ENCODE measurements at places on chromosomes 5 and 9. TPM values are rescaled to one million over a fixed set of nuclear protein-coding genes. Genes with fewer than 3 reads are reported as not detected.
A peak's percentile ranks its signal among the peaks of the same experiment; 100 is the strongest.

NOXA1 gene
- 0.88 TPM for total RNA-seq

DNA sequence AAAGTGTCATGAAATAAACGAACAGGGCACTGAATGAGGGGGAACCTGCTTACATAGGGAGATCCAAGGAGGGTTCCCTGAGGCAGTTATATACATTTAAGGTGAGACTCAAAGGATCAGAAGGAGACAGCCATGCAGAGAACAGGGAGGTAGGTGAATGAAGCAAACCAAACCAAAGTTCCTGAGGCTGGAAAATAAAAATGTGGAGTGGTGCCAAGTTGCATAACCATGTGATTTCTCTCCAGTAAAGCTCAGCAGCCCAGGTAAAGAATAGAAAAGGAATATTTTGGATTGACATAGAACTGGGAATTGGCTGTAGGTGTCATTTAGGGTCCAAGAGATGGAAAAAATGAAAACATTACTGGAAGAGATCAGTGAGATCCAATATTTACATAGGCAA is 110.7 kb downstream of the CAAP1 start:
- no peak overlapping the region for H3K27ac ChIP-seq
- peaks cover 3% of the 10 kb centered on the region for H3K27me3 ChIP-seq
- no peak for DNase-seq

SGCD gene
- total RNA-seq, result 33.3 TPM

DNA sequence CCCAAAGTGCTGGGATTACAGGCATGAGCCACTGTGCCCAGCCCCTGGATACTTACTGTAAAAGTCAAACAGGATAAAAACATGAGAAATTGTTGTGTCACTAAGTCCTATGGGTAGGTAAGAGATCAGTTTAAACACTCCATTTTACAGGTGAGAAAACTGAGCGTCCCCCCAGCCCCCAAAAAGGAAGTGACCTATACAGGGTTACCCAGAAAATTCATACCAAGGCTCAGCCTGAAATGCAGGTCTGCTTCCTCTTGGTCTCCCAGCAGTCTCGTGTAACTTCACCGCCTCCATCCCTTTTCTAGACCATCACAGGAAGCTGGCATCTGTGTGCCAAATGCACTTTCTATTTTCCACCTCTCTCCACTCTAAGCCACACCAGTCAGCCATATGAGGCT is 57.2 kb downstream of the TMOD1 start:
- no peaks in the 10 kb centered on the region for H3K36me3 ChIP-seq
- no peak overlapping the region for H3K27ac ChIP-seq
- no peak for DNase-seq
- no peak overlapping the region for H3K4me3 ChIP-seq
- H3K4me1 ChIP-seq, result peaks cover 4% of the 10 kb centered on the region
- H3K27me3 ChIP-seq, result peaks cover 26% of the 10 kb centered on the region

GRCh38 chr5:150204590-150204960 is 14.7 kb downstream of the SLC6A7 start:
- no peak overlapping the region for H3K4me3 ChIP-seq
- H3K27ac ChIP-seq, result no peak overlapping the region
- no peak for DNase-seq

GRCh38 chr5:179380211-179381035 is 35.2 kb upstream of the ADAMTS2 start:
- H3K4me3 ChIP-seq, result no peak overlapping the region
- H3K27ac ChIP-seq, result no peak overlapping the region
- no peaks in the 10 kb centered on the region for H3K36me3 ChIP-seq
- H3K4me1 ChIP-seq, result peaks cover 30% of the 10 kb centered on the region
- H3K27me3 ChIP-seq, result no peaks in the 10 kb centered on the region
- peak; percentile 53 for DNase-seq

IRX4 gene
- total RNA-seq, result not detected

GRCh38 chr5:127451096-127451495 is 66.3 kb upstream of the PRRC1 start:
- H3K36me3 ChIP-seq, result no peaks in the 10 kb centered on the region
- no peaks in the 10 kb centered on the region for H3K27me3 ChIP-seq
- H3K4me1 ChIP-seq, result peaks cover 5% of the 10 kb centered on the region

PTGS1 gene
- 3.2 TPM for total RNA-seq

- DNase-seq, result peak; percentile 66
- H3K27me3 ChIP-seq, result peaks cover 8% of the 10 kb centered on the region
- no peak overlapping the region for H3K4me3 ChIP-seq
- no peak overlapping the region for H3K27ac ChIP-seq
Measured at GRCh38 chr9:134189145-134189469, 24.7 kb upstream of the RNU6ATAC start.

DNA sequence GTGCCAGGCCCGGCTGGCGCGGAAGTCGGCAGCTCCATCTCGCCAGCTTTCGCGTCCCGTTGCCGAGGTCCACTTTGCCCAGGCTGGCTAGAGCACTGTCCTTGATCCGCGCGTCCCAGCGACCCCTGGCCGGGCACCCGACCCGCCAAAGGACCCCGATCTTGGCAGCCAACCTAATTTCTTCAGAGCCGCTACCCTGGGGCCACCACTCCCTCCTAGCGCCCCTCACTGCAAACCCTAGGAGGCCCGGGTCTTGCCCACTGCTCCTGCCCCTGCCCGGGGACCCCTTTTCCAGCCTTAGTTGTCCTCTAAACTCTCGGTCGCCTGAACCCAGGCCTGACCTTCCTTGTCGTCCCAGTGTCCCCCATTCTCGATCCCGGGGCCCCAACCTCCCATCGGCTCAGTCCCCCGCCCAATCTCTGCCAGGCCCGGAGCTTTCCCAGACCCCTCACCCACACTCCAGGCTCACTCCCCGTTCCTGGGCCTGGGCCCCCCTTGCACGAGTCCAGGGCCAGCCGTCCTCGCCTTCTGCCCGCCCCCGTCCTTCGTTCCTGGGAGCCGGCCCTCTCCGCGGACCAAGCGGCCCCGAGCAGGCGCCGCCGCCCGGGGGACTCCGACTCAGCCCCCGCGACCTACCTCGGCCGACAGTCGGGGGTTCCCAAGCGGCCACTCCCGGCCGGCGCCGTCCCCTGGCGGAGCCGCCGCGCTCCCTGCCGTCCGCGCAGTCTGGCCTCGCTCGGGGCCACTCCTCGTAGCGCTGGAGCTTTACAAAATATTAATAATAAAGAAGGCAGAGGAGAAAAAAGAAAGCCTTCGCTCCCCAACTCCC is 701 bp upstream of the LMX1B start:
- no peak overlapping the region for H3K4me3 ChIP-seq
- DNase-seq, result peak; percentile 93
- no peak overlapping the region for H3K27ac ChIP-seq
- no peaks in the 10 kb centered on the region for H3K36me3 ChIP-seq

DNA sequence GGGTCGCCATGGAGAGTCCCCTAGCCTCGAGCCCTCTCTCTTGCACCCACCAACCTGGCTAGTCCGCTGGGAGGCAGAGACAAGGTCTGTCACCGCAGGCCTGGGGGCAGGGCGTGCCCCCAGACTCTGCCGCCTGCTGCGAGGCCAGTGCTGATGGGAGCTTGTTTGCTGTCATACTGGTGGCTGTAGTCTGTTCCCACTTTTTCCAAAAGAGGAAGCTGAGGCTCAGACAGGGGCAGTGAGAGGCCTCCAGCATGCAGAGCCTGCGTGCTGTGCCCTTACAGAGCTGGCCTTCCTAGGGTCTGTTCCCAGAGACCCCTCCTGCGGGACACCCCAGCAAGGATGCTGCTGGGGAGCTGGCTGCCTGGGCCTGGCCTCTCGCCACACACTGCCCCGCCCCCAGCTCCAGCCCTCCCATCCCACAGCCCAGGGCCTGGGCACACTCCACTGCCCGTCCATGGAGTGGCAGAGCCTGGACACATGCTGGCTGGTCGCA is 21.0 kb upstream of the SUSD3 start:
- DNase-seq, result peak; percentile 56
- H3K36me3 ChIP-seq, result no peaks in the 10 kb centered on the region
- H3K27me3 ChIP-seq, result no peaks in the 10 kb centered on the region
- no peak overlapping the region for H3K27ac ChIP-seq
- no peaks in the 10 kb centered on the region for H3K4me1 ChIP-seq

MARVELD2 gene
- 7.7 TPM for total RNA-seq

DNA sequence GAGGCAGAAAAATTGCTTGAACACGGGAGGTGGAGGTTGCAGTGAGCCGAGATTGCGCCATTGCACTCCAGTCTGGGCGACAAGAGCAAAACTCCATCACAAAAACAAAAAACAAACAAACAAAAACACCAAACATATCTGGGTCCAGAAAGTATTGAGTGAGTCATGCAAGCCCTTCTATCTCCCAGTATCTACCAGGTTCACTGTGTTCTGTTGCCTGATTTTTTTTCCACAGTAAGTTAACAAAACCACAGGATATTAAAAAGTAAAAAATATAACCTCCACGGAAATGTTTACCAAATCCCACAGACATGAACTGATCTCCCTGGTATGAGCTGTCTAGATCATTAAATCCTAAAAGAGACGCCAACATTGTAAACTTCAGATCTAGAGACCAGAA is 94.4 kb downstream of the ANKH start:
- no peaks in the 10 kb centered on the region for H3K27me3 ChIP-seq
- peaks cover 38% of the 10 kb centered on the region for H3K4me1 ChIP-seq
- DNase-seq, result no peak
- no peak overlapping the region for H3K4me3 ChIP-seq

UBAC1 gene
- 32.1 TPM for total RNA-seq
